ENCODE measurements at places on chromosomes 7 and 10. TPM values are rescaled to one million over a fixed set of nuclear protein-coding genes. Genes with fewer than 3 reads are reported as not detected.
A peak's percentile ranks its signal among the peaks of the same experiment; 100 is the strongest.

OPALIN gene
- not detected for polyA plus RNA-seq

SSMEM1 gene
- not detected for polyA plus RNA-seq

ACBD7 gene
- 1.2 TPM for polyA plus RNA-seq

PON3 gene
- polyA plus RNA-seq, result 6.2 TPM

RASA4B gene
- polyA plus RNA-seq, result 15.2 TPM

SGCE gene
- 144 TPM for polyA plus RNA-seq

DNA sequence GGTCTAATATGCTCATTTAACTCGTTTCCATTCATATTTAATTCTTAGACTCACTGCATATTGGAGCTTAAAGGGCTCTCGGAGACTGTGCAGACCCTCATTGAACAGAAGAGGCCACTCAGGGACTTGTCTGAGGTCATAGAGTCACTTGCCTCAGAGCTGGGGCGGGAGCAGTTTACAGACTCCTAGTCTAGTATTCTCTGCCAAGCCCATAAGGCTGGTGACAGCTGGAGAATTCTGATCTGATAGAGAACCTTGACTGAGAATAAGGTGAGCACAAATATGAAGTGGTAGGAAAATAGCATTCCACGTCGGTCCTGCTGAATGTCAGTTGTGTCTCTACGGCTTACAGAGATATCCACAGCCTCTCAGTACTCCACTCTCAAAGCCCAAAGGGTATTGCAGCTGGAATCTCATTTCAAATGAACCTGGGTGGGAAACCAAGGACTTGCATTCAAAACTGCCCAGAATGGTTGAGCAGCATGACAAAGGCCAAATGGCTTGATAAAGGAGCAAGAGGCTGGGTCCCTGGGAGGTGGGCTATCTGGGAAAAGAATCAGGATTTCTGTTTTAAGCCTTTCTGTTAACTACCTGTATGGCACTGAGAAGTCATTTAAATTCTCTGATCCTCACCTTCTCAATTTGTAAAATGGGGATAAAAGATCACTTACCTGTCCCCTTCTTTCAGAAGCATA lies 283.2 kb downstream of the SORCS3 start:
- no peak for DNase-seq

DNA sequence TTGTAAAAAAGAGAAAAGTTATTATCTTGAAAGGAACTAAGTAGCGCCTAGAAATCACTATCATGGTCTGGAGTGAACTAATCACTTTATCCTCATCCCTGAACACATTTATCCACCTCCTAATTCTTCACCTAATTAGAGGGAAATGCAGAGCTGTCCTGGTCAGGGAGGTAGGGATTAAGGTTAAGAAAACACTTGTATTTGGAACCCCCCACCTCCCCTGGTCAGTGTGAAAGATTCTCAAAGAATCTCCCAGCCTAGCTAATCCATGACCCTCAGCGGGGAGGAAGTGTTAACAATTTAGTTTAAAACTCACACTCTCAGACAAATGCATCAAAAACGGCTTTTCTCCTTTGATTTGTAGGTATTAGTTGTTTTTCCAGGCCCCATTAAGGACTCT lies 83.8 kb downstream of the FAM204A start:
- DNase-seq, result no peak

DNA sequence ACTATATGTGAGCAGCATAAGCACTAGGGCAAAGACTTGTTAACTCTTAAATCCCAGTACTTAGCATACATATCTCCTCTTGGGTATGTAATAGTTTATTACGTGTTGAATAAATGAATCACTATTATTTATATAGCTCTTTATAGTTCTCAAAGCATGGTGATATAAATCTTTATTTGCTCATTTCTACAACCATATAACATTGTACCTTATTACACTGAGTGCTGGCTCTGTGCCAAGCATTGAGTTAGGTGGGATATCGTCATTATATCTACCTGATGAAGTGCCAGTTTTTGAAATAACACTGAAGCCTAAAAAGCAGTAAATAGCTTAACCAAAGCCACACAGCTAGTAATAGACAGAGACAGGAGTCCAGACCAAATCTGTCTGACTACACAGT lies 27.9 kb downstream of the AHR start:
- DNase-seq, result no peak

DNA sequence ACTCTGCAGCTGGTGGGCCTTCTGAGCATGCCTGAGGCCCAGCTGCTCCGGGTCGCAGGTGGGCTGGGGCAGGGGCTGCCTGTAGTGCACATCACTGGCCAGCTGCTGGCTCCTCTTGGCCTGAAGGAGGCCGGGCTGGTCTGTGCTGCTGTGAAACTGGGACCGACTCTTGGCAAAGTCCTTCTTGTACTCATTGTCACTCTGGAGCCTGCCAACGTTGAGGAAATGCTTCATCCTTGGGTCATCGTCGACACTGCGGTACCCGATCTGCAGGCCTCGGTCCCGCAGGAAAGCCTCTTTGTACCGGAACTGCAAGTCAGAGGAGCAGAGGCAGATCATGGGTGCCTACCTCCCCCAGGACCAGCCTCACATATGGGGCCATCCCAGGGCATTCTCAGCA lies 37.7 kb downstream of the HABP2 start:
- DNase-seq, result peak; percentile 19

DNA sequence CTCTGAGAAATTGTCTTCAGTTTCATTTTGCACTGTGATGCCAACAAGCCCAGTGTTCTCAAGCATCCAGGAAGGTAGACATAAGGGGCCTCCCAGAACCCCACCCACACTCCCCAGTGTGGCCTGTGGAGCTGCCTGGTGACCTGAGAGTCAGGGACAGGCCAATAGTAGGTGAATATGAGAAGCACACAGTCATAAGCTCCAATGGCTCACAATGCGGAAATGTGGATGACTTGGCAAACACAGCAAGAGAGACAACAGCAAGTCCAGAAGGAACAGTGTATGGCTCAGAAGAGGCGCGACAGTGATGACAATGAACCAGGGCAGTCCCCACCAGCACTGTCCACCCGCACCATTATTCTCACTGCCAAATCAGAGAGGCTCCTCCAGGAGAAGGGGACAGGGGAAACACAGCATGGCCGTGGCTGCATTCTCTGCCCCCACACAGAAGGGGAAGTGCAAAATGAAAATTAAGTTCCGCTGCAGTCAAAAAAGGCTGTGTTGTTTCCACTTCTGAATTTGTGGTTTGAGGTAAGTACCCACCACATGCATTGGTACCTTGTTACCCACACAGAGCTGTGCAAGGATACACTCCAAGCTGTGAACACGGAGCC lies 419.8 kb downstream of the GRID1 start:
- no peak for DNase-seq

GRCh38 chr10:103592186-103593021 lies 98.9 kb downstream of the NEURL1 start:
- DNase-seq, result no peak

- DNase-seq, result peak; percentile 70
These were observed 19.0 kb upstream of the MGMT start for GRCh38 chr10:129448086-129448485.

DNA sequence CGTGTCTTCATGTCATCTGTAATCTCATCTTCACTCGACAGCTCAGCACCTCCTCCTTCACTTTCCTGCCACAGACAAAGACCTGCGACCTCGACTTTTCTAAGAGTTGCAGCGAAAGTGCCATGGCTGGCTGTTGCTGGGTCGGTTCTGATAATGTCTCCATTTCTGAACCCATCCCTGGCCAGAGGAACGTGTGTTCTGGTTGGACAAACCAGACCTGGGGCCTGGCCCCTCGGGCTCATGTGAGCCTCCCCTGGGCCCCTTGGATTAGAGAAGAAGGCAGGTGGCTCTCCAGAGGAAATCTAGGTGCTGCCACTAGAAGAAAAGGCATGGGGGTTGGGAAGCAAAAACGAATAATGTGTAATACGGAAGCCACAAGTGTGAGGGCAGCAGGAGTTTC lies 273.7 kb downstream of the GLRX3 start:
- no peak for DNase-seq

- no peak for DNase-seq
These were observed 41.6 kb upstream of the SDHAF3 start for GRCh38 chr7:97075928-97076327.

DNA sequence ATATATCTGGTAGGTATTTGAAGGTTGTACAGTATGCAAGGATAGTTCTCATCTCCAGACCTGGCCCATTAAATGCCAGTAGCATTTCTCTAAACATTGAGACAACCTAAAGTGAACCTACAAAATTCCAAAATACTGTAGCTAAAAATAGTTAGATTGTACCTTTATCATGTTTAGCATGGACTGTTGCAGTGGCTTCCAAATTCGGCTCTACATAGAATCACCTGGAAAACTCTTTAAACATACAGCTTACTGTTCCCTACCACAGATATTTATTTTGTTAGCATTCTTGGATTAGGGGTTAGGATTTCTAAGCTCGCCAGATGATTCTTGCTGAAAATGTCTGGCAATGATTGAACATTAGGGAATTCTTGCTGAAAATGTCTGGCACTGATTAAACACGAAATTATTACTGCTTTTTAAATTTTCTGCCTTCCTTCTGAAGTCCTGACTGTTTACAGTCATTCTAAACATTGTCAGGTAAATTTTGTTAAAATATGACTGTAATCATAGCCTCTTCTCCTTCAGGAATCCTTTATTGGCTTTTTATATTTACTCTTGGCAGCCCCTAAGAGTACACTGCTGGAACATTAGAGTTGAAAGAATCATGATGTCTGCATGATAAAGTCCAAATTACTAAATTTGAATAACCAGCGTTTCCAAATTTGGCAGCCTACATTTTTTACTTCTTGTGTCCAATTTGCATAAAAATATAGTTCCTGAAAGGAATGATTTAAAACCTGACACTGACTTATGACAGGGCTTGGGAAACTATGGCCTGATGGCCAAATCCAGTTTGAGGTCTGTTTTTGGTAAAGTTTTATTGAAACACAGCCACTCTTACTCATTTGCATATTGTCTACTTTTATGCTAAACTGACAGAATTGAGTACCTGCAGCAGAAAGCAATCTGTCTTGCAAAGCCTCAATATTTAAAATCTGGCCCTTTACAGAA lies 40.3 kb downstream of the SHOC2 start:
- DNase-seq, result peak; percentile 13

- DNase-seq, result no peak
These were observed 225.3 kb downstream of the GLRX3 start for GRCh38 chr10:130361351-130362105.

- peak; percentile 83 for DNase-seq
These were observed 37.3 kb upstream of the HABP2 start for GRCh38 chr10:113515601-113516000.

DNA sequence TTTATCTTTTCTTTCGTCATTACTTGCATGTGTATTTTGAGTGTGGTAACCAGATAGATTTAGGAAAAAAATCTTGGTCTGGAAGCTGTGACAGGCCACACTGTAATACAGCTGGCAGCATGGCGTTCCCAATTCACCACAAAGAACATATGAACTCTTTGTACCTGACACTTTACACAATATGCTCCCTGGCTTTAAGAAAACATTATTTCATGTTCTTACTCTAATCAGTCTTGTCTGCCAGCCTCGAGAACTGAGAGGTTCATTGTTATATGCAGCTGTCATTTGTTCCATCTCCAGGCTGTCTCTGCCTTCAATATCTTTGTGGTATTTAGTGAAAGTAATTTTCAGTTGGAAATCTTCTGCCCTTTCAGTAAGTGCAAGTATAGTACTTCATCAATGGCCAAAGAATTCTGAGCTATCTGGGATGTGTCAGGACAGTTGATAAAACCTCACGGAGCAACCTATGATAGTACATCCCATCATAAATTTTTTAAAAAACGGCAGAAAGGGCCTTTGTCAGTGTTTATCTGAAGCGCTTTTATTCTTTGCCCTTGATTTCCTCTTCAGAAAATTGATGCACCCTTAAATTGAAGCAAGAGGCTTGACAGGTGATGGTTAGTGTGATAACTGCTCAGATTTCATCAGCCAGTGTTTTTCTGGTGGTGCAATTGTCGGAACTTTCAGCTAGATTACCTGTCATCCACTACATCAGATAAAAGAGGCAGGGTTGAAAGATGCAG lies 146.3 kb upstream of the SP8 start:
- no peak for DNase-seq

DNA sequence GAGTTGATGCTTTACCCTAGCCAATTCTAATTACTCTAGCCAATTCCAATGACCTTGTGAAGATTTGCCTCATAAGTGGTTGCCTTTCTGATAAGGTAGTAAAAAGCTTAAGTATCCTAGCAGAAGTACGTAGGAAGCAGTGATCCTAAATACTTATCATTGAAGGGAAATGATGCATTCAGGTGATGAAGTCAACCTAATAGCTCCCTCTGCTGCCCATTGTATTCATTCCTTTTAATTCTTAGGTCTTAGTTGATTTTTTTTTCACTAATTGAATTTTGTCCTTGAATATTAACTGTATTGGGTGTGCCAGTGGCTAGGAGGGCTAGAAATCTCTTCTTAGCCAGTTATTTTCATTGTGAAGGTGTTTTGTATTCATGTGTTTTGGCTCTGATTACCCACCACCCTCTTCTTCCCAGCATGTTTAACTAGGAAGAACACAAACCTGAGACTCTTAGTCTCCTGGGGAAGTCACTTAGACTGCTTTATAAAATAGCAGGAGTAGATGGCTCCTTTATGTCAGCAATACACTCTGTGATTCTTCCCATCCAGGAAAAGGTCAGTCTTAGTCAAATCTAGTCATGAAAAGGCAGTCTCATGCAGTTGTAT lies 46.3 kb downstream of the PLEKHA8 start:
- peak; percentile 38 for DNase-seq

DNA sequence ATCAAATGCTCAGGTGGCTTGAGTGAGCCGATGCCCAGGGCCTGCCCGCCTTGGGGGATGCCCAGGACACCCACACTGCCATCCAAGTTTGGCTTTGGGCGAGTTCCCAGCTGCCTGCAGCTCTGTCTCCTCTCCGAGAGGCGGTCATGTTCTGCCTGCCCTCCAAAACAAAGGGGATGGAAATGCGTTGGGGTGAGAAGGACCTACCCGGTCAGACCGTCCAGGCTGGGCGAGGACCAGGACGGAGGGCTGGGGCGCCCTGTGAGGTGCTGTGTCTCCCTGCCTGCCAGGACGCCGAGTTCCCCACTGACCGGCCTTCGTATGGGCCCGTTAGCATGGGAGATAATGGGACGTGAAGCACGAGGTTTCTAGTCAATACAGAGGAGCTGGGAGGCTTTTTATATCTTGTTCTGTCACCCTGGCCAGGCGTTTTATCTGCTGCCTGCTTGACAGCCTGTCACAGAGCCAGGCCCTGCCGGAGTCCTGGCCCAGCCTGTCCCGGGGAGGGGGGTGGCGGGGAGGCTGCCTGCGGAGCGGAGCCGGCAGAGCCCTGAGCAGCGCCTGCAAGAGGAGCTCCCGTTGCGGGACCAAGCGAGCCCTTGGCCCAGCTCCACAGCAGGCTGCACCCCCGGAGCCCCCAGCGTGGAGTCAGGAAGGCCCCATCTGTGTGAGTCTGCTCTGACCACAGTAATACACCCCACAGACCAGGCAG lies 22.0 kb upstream of the ELFN1 start:
- no peak for DNase-seq

DNA sequence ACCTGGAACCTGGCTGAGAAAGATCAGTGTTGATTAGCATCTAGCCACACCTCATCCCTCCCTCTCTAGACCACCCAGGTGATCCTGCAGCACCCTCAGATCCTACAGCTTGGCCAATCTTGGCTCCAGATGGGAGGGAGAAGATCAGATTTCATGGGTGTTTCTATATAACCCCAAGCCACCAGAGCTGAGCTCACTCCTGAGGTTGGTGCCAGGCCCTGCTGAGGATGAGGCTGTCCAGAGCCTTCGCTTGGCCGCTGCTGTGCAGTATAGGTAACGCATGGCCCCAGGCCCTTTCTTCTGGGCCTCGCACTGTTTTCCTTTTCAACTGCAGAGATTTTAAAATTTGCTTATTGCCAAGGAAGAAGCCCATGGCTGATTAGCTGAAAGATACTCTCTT lies 27.0 kb downstream of the C10orf120 start:
- DNase-seq, result no peak

Measured in muscle of back (tissue), 13 donors.